ENCODE measurements at places on chromosomes 11 and 22. TPM values are rescaled to one million over a fixed set of nuclear protein-coding genes. Genes with fewer than 3 reads are reported as not detected.

GRCh38 chr11:129460714-129461113, 85.1 kb downstream of the BARX2 start:
- no peaks in the 10 kb centered on the region for H3K36me3 ChIP-seq
- H3K4me1 ChIP-seq: no peaks in the 10 kb centered on the region
- DNase-seq: no peak
- H3K4me3 ChIP-seq: no peak overlapping the region
- H3K27ac ChIP-seq: no peak overlapping the region

DNA sequence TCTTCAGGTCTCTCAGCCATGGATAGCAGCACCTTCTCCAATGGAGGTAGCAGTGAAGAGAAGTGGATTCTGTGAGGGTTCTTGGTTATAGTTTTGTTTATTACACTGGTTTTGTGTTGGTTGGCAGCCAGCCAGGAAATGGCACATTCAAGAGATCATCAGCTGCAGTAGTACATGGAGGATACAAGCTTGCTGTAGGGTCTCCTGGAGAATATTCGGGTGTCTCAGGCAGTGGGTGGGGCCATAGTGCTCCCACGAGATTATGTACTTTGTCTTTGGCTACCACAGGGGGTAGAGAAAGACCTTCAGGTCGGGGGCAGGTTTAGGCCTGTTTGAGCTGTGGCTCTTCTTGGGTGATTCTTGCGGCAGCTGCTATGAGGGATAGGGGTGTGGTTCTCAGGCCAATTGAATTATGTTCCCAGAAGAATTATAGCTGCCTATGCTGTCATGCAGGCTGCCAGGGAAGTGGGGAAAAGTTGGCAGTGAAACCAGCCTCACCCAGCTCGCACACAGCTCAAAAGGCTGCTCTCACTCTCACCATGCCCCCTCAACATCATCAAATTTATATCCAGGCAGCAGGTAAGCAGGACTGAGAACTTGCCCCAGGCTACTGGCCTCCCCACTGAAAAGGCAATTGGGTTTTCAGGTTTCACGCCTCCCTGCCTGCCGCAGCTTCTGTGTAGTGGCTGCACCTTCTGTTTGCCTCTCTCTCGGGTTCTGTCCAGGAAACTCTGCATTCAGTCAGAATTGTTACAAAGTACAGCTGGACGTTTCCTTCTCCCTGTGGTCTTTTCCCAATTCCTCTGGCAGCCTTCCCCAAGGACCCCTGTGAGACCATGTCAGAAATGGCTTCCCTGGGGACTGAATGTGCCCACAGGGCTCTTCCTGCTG, 435.5 kb downstream of the LUZP2 start:
- no peaks in the 10 kb centered on the region for H3K27me3 ChIP-seq
- H3K4me3 ChIP-seq: no peak overlapping the region
- H3K36me3 ChIP-seq: no peaks in the 10 kb centered on the region
- no peak for DNase-seq

DNA sequence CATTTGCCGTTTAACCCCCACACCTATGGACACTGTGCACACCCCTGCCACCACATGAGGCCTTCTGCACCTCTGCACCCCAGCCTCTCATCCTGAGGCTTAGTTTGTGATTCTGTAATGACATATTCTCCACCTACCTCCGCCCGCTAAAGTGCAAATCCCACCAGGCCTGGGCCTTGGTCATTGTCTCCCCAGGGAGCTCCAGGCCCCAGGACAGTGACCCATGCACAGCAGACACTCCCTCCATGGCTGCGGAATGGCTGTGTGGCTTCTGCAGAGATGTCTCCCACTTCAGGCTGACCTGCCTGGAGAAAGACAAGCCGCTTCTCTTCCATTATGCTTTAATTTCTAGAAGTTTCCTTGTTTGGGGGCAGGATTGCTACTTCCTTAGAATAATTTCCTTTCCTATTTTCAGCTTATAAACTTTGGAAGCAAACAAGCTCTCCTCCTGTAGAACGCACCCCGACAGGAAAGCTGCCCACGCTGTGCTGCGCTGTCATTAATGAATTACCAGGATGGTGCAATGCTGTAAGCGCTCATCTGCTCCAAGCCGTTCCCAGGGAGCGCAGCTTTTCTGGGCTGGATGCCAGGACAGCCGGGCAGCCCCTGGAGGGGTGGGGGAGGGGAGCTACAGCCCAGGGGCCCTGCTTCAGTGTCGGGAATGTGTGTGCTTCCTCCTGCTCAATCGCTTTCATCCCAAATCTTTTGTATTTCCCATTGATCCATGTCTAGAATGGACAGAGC, 618.0 kb downstream of the BRD1 start:
- peaks cover 86% of the 10 kb centered on the region for H3K27me3 ChIP-seq
- no peaks in the 10 kb centered on the region for H3K36me3 ChIP-seq
- H3K27ac ChIP-seq: no peak overlapping the region
- no peaks in the 10 kb centered on the region for H3K4me1 ChIP-seq

GRCh38 chr11:78783301-78783700, 208.6 kb upstream of the NARS2 start:
- H3K27me3 ChIP-seq: no peaks in the 10 kb centered on the region
- no peaks in the 10 kb centered on the region for H3K4me1 ChIP-seq
- H3K36me3 ChIP-seq: no peaks in the 10 kb centered on the region

SLC39A13 gene
- total RNA-seq: 91.9 TPM

JHY gene
- 11.1 TPM for total RNA-seq

DNA sequence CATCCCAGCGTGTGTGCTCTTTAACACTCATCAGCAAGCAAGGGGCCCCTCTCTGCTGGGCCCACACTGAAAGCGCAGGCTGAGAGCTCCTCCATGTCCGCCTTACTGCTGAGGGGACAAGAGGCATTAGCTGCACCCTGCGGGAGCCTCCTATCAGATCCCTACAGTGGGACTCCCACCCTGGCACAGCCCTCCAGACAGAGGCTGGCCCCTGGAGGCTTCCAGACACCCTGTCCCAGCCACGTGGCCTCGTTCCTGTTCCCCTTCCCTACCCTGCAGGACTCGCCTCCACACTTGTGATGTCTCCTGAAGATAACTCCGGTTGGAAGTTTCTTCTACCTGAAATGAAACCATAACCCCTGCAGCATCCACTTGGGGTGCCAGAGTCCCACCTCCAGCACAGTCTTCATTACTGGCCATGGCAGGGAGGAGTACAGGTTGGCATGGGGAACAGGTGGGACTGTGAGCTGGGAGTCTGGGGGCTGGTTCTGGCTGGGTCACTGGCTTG, 5.0 kb upstream of the SH3BP1 start:
- H3K4me3 ChIP-seq: peak overlapping the region; percentile 29
- H3K27ac ChIP-seq: peak overlapping the region; percentile 81
- peaks cover 29% of the 10 kb centered on the region for H3K36me3 ChIP-seq
- peaks cover 49% of the 10 kb centered on the region for H3K4me1 ChIP-seq

GRCh38 chr11:8692417-8692816, 9.8 kb downstream of the RPL27A start:
- H3K27me3 ChIP-seq: no peaks in the 10 kb centered on the region
- DNase-seq: no peak
- no peak overlapping the region for H3K27ac ChIP-seq
- H3K4me1 ChIP-seq: peaks cover 20% of the 10 kb centered on the region
- H3K36me3 ChIP-seq: peaks cover 67% of the 10 kb centered on the region

MGAT3 gene
- 7.1 TPM for total RNA-seq
